ENCODE measurements at places on chromosomes 6 and 20.

DNA sequence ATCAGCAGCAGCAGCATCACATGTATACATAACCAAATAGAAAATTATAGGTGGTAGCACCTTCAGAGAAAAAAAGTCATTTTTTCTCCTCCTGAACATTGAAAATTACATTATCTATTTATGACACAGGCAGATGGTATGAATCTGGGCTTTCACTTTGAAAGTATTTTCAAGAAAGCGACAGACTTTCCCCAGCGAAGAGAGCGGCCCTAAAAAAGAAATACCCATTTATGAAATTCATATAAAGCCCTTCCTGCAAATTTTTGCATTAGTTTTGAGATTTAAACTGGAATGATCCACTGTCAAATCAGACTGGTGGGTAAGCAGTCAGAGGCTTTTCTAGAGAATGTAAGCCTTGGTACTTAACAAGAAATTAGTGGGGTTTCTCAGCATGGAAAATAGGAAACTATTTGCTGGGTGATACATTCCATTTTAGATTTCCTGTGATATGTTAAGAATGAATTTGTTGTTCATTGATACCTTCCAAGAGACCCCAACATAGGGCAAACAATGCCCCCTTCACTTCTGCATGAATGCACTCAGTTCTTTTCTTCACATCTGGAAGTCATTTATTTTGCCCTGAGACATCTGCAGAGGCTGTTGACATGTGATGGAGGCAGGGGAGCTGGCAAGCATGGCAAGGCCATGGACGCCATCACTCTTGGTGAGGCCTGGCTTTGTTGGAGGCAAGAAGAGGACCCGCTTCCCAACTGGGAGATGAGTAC lies 147.0 kb downstream of the LINC00237 start:
- no peak for DNase-seq

GRCh38 chr20:43320536-43320935 lies 130.8 kb upstream of the PTPRT start:
- DNase-seq, result no peak

- DNase-seq, result no peak
Observed at GRCh38 chr6:41056768-41057490, 3.9 kb downstream of the APOBEC2 start.

- no peak for DNase-seq
Observed at GRCh38 chr6:64270083-64270482, 634.5 kb downstream of the PHF3 start.

DNA sequence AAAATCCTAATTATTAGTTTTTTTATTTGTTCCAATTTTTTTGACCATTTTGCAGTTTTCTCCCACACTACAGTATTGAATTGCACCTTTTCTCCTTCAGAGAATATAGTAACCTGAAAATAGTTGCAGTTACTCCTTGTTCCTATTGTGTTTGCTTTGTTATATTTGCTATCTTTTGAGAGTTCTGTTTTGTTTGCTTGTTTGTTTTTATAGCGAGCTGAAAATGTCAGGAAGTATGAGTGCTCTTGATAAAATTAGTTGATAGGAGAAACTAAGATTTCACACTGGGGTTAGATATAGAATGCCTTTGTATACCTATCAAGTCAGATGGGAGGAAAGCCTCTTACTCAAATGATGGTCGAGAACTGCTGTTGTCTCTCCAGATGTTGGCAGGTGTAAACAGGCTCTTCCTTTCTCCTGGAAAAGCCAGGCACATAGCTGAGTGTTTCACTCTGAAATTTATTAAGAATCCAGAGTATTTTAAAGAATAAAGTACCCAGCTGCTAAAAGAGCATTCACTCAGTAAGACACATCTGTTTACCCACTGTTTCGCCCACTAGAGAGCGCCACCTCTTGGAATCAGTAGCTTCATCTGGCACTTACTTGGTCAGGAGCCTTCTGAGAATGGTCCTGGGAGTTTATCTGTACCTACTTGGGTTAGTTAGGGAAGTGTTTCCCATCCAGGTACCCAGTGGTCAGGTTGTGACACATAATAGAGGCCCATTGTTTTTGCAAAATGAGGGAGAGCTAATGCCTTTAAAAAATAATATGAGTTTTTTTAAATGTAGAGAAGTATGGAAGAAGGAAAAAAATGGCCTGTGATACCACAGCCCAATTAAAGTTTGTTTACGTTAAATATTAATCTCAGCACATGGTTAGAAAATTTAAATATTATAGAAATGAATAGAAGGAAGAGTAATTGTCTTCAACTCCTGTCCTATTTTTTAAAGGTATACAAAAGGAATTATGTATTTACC lies 11.2 kb downstream of the NT5DC1 start:
- peak; percentile 1 for DNase-seq

GRCh38 chr20:53693262-53693871 lies 99.7 kb upstream of the ZNF217 start:
- DNase-seq, result no peak

Data from NCI-H345 (cell line).